Stimulated activated CD8-positive, alpha-beta memory T cell treated with anti-CD3 and anti-CD28 coated beads, Interleukin-4, amount 100 ng/mL, for 4 hours (primary cell): ENCODE measurements at places on chromosomes 12 and 14.

DNA sequence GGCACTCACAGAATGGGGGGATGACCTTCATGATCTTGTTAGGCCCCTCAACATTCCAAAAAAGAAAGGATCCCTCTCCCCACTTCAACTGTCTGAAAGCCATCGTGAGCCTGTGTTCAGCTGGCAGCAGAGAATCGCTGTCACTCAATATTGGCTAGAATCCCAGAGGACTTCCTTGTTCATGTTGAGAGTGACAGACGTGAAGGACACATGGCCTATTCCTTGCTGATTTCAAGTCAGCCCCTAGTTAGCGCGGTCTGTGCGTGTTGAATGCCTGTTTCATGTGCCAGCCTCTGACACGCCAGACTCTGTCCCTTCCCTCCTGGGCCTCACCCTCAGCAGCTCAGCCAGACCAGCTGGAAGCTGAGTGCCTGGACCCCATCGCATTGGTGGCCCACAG lies 43.1 kb downstream of the DNAH10 start:
- no peak for DNase-seq

DNA sequence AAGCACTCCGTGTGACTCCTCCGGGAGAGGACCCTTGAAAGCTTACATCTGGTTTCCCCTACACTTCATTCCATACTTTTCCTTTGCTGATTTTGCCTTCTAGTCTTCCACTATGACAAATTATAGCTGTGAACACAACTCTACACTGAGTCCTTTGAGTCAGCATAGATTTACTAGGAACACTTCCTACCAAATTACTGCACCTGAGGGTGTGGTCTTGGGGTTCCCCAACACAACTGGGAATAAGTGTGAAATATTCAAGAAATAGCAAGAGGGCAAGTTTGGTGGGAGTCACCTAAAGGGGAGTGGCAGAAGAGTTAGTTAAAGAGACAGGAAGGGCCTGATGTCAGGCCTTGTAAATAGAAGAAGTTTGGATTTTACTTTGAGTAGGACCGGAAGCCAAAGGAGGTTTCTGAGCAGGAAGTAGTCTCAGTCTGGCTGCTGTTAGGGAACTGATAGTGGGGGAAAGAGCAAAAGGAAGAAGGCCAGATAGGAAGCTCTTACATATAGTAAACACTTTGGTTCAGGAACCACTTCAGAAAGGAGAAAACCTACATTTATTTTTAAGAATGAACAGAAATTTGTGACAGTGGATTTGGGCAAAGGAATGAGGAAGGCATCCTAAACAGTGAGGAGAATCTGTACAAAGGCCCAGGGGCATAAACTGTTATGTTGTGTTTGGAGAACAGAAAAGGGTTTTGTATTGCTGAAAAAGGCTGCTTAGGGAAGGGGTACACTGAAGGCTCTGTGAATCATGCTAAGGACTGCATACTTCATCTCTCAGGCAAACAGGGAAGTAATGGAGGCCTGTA lies 14.2 kb downstream of the SEL1L start:
- DNase-seq: no peak

- no peak for DNase-seq
Observed at GRCh38 chr12:88391556-88391955, 188.7 kb downstream of the KITLG start.

GRCh38 chr14:81137316-81137715 lies 83.4 kb downstream of the GTF2A1 start:
- DNase-seq: no peak

- DNase-seq: no peak
Observed at GRCh38 chr12:108119126-108119973, 9.7 kb upstream of the WSCD2 start.

- DNase-seq: no peak
Observed at GRCh38 chr14:53249059-53249458, 95.9 kb upstream of the DDHD1 start.

DNA sequence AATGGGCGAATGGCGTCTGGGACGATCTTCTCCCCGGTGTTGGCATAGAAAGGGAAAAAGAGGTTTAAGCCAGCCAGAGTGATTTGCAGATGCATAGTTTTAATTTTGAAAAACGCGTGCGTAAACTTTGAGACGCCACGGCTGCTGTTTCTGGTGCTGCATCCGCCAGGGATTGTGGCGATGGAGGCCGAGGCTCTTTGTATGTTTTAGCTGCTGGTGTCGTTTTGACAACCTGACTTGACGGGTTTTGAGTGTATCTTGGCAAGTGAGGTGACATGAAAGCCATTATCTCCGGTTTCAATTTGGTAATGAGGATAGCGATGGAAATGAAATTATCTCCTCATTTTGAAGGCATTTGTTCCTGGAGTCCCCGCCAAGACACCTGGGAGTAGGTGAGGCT lies 1.6 kb downstream of the PTGDR start:
- DNase-seq: no peak

DNA sequence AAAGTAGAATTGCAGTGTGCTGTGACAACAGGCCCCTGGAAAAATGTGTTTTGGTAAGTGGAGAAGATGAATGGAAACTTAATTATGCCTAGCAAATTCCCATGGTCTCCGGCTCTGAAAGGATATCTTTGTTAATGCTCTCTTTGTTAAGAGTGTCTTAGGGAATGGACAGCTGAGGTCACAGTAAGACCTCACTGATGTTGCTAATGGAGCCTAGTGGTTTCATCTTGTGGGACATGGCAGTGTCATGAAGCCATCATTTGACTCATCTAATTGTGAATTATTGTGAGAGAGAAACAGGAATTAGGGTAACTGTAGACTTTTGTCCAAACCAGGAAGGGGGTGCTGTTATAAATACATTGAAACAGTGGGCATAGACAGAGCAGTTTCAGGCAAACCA lies 330.3 kb downstream of the TMTC2 start:
- DNase-seq: no peak

DNA sequence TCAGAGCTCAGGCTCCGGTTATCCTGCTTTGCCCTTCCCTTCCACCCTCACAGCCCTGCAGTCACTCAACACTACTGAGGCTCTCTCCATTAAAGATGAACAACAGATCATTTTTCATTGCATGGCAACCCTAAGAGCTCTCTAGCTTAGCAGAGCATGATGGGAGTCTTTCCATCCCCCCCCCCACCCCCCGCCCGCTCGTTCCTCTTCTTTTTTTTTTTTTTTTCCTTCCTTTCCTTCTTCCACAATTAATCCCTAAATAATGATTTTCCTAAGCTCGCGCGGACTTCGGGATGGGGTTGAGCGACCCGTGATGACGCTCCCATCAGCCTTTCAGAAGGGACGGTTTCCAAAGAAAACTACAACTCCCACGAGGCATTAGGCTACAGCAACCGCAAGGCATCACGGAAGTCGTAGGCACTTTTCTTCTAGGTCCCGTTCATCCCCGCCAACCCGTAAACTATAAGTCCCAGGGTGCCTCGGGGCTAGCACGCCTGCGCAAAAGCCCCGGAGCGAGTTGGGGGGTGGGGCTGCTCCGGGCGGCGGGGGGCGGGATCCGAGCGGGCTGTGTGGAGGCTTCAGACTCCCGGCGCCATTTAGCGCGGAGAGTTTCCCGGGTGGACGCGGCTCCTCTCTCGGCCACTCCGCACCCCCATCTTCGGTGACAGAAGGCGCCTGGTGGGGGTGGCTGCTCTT lies at the start of gene WNK1:
Gene WNK1 (plus strand): TSS at position 581 of the 696 bp plus-strand sequence. CDS start 987 bp downstream, outside the sequence.
- DNase-seq: peak; percentile 95

- DNase-seq: no peak
Observed at GRCh38 chr12:113088971-113089756, 32.6 kb downstream of the DTX1 start.

DNA sequence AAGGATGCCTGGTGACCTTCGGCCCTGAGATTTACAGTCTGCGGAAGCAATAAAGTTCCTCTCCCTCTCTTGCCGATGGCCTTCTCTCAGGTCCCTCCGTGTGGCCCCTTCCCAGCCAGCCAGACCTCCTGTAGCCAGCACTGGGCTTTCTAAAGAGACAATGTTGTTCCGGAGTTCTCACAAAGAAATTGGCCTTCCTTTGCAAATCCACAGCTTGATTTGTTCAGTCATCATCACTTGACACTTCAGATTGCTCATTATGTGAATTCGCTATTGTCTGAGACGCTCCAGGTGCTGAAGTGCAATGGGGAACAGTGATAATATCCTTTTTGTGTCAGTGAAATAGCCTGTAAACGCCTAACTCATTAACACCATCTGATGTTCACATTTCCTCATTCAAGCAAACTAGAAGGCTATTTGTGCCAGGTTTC lies 43.7 kb upstream of the GPHB5 start:
- no peak for DNase-seq

GRCh38 chr12:13230500-13230899 lies 34.0 kb downstream of the EMP1 start:
- no peak for DNase-seq

DNA sequence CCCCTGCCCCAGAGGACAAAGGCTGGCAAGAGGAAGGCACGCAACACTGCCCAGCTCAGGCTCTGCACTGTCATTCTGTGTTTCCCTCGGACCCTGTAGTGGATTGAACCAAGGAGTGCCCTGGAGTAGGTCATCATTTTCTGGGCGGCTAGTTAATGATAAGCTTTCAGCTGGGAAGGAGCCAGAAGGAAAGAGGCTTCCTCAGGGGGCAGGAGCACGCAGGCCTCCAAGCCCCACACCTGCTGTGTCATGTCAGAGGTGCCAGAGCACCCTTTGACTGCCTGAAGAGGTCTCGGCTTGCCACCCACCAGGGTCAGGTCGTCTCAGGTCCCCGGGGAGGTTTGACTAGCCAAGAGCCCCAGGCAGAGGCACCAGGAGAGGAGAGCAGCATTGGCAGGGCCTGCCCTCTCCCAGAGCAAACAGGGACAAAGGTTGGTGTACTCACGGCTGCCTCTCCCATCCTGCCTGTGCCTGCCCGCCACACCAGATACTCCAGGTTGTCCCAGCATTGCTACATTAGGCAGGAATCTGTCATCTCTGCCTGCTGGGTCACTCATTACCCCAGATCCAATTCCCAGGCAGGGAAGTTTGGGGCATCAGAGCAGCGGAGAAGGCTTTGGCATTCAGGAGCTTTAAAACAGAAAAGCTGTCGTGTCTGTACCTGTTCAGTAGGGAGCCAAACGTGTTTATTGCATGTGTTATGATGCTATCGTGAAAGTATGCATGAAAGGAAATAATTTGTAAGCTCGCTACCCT lies 33.5 kb upstream of the ATP2A2 start:
- DNase-seq: no peak

GRCh38 chr12:91364471-91365184 lies 182.0 kb upstream of the DCN start:
- no peak for DNase-seq

- DNase-seq: no peak
Observed at GRCh38 chr12:20460956-20461355, 92.6 kb downstream of the PDE3A start.

DNA sequence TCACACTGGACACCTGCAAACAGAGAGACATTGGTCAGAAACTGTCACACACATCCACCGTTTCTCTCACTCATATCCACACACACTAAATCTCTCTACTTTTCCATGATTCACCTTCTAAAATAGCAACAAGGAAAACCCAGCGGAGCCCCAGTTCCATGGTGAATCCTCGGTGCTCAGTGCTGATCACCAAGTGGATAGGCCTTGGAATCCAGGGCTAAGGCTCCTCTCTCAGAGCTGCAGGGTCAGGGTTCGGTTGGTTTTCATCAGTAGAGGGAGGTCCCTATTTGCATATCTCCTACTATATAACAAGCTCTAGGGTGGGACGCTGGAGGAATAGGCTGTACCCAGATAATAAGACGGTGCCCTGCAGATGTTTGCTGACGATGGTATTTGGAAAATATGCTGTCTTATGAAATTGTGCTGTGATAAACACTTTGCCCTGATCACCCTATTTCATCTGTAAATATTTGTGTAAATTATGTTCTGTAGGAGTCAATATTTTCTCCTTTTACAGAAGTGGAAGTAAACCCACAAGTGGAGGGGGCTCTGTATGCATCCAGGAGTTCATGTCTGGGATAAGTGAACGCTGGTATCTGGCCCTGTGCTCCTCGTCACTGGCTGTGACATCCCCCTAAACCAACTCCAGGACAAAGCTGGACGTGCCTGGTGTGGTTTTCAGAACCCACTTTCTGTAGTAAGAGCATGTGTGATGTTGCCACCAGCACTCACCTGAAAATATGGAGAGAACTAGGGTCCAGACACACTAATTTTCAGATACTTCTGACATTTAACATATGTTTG lies 709.2 kb downstream of the TMEM121 start:
- DNase-seq: no peak

DNA sequence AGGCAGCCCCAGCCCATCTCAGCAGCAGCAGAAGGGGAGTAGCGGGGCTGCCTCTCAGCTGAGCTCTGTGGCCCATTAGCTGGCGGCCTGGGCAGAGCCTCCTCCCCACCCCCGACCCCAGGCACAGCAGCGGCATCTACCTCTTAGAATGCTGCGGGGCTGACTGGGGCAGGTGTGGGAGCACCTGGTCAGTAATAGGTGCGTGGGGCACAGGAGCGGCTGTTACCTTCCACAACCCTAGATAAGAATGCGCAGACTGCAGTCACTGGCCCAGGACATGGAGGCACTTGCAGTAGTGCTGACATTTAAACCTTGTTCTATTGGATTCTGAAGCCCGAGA lies 35.6 kb downstream of the SYNE3 start:
- DNase-seq: no peak

GRCh38 chr12:127008755-127009403 lies 1258.1 kb upstream of the TMEM132C start:
- DNase-seq: no peak

DNA sequence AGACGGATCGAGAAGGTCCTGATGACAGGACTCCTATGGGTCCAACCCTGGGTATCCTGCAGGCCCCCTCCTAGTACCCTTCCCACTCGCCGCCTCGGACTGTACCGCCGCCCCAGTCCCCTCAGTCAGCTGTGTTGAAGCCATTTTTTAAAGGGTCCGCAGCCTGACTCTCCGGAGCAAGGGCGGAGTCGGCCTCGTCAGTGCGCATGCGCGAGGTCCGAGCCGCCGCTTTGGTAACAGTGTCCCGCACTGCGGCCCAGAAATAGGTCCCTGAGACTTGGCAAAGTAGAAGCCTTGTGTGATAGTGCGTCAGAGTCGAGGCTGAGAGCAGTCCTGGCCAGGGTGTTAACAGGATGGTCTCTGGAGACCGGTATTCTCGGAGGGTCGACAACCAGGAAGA lies 769.0 kb upstream of the ALG10B start:
- no peak for DNase-seq

DNA sequence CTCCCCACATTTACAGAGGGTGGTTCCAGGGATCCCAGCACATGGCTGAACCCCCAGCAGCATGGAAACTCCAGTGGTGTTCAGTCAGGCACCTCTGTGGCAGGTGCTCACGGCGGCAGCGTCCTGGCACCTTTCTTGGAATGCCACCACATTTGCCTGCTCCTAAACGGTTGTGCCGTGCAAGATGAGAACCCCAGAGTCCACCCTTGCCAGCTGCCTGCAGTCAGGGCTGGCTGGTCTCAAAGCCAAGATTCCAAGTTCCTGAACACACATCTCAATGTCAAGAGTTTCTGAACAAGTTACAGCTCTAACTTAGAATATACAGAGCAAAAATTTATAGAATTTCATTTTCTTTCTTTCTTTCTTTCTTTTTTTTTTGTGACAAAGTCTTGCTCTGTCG lies 38.7 kb downstream of the DDX51 start:
- DNase-seq: no peak

DNA sequence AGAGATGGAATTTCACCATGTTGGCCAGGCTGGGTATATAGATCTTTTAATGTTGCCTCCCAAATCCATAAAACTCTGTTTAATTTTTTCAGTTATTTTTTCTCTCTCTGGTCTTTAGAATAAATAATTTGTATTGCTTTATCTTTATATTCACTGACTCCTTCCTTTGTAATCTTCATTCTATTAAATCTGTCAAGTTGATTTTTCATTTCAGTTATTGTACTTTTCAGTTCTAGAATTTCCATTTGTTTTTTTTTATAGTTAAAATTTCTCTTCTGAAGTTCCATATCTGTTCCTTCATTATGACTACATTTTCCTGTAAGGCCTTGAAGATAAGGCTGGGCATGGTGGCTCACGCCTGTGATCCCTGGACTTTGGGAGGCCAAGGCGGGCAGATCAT lies 13.6 kb upstream of the SPPL3 start:
- DNase-seq: no peak
